ENCODE measurements at places on chromosomes 13 and 19. TPM values are rescaled to one million over a fixed set of nuclear protein-coding genes. Genes with fewer than 3 reads are reported as not detected.
A peak's percentile ranks its signal among the peaks of the same experiment; 100 is the strongest.

- DNase-seq: no peak
These were observed 29.7 kb downstream of the NKPD1 start for GRCh38 chr19:45130888-45131615.

DNA sequence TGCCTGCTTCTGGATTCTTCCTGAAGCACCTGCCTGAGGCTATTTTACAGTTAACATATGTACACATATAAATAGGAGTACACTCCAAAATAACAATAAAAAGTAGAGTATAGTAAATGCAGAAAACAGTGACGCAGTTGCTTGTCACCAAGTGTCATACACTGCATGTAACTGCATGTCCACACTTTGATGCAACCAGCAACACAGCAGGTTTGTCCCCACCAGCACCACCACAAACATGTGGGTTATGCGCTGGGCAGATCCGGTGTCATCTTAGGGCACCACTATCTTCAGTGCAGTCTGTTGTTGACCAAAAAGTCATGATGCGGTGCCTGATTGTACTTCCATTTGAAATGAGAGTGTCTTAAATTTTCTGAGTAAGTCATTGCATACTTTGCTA, 51.3 kb downstream of the COL4A2 start:
- no peak for DNase-seq

PRKD2 gene
- total RNA-seq: 14.9 TPM

DNA sequence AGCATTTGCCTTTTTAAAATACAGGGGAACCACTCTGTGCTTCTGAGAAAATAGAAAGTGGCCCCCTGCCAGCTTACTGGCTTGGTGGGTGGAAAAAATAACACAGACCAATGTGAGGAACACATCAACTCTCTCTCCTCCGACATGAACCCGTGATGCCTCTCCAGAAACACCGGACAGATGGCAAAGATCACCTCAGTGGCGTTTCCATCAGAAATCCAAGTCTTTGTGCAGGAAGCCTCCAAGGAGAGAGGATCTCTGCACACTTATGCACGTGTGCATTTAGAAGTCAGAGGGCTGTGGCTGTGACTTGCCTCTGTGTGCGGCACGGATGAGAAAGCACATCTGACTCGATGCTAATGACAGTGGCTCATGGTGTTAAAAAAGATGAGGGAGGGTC, 112.3 kb upstream of the KLF12 start:
- DNase-seq: peak; percentile 38

DNA sequence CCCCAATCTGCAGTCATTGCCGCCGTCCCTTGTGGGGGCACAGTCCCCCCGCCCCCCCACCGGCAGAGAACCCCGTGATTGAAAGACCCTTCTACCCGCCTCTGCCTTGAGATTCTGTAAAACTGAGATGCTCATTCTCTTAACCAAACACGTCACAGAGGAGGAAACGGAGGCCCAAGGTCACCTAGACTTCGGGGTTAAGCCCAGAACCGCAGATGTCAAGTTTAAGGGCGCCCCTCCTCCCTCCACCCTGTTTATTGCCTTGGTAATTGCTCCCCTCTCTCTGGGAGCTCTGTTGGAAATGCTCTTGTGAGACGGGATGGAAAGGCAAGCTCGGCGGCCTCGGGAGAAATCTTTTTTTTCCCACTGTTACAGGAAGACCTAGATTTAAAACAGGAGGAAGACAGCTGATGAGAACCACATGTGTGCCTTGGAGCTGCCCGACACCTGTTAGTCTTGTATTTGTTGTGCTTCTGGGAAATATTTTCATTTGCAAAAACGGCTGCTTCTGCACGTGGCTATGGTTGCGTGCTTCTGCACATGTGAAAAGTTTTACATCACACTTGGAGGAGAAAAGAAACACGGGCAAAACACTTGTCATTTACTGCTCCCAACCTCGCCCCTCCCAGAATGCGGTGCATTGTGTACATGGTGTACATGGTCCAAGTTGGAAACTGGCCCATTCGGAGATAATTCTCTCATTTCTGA, 1.1 kb upstream of the MED26 start:
- DNase-seq: peak; percentile 41

C19orf33 gene
- 2.1 TPM for total RNA-seq

- no peak for DNase-seq
These were observed 45.0 kb upstream of the LRCH1 start for GRCh38 chr13:46507981-46508380.

DNA sequence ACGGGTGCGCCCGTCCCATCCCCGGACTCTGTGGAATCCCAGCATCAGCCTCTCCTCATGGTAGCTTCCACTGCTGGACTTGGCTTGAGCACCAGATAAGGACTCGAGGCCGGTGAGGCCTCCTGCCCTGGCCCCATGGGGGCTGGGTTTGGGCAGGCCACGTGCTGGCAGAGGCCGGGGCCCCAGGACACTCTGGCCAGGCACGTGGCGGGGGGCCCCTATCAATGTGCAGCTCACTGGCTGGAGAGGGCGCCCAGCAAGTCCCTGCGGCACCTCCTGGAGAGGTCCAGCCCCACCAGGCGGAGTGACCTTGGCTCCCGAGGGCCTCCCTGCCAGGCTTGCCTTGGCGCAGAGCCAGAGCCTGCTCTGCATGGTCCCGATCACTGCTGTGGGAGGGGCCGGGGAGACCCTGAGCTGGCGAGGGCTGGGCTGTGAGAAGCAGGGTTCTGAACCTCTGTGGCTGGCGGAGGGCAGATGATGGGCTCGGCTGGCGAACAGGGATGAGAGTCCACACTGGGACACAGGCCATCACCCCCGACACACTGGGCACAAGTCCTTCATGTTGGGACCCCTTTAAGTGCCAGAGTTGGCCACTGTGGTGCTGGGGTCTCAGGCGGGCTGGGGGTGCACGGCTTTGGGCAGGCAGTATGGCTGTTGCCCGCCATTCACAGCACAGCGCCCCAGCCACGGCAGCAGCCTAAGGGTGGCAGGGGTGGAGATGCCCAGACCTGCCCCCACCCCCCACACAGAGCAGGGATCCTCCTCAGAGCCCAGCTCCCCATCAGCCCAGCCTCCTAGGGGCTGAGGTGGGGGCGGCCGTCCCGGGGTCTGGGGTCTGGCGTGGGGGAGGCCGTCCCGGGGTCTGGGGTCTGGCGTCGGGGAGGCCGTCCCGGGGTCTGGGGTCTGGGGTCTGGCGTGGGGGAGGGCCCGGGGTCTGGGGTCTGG, 19.1 kb downstream of the CEBPG start:
- DNase-seq: no peak
